ENCODE measurements at places on chromosomes 3 and 15. TPM values are rescaled to one million over a fixed set of nuclear protein-coding genes. Genes with fewer than 3 reads are reported as not detected.

The C2CD4A gene
- 0.63 TPM for total RNA-seq

DNA sequence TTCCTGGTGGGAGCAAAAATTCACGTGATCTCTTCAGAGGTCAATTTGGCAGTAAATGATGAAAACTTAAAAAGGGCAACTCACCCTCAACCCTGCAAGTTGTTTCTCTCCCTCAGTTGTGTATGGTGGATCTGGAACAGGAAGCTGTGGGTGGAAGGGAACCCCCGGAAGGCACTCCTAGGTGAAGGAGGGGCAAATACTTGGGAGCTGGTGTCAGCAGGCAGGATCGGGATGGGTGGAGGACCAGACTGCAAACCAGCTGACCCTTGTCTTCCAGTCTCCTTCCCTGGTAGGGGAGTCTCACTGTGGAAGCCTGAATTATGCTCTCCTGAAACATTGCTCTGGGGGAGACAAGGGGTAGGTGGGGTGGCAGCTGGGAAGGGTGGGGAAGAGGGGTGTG is 33.5 kb downstream of the PRR23E start:
- no peak for DNase-seq

DNA sequence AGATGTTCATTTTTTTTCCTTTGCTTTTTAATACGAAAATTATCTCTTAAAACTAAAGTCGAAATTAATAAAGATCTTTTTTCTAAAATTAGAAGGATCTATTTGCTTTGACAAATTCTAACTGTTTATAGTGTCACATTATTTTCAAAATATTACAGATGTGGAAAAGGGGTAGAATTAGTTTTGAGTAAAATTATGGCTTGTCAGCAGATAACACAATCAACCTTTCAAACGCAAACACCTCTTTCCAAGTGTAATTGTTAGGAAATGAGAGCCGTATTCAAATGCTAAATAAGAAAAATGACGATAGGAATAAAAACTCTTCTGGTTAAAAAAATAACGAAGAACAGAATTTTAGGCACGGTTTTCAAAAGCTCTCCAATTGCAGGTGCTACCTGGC is 704.7 kb downstream of the NLGN1 start:
- DNase-seq, result no peak

The SPESP1 gene
- not detected for total RNA-seq

The CD200R1L gene
- not detected for total RNA-seq

- DNase-seq, result peak; percentile 24
Observed at GRCh38 chr3:182212479-182213076, 500.9 kb downstream of the SOX2 start.

The OR4F6 gene
- total RNA-seq, result not detected

- no peak for DNase-seq
Observed at GRCh38 chr15:46595016-46595415, 960.2 kb downstream of the SQOR start.

DNA sequence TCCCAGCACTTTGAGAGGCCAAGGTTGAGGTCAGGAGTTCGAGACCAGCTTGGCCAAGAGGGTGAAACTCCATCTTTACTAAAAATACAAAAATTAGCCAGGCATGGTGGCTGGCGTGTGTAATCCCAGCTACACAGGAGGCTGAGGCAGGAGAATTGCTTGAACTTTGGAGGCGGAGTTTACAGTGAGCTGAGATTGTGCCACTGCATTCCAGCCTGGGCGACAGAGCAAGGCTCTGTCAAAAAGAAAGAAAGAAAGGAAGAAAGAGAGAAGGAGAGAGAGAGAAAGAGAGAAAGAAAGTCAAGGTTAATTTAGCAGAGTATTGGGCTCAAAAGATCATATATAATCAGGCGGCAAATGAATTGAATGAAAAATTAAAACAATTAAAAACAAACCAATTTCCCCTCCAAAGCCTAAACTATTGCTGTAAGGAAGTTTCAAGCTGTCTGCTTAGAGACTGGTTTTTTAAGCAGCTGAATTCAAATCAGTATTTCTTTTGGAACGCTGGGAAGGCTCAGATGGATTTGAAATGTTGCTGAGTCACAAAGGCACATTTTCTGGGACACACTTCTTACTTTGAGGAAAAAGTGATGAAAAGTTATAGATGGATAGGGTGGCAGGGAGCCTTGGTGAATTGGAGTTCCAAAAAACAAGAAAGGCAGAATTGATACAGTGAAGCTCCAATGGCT is 81.3 kb upstream of the BHLHE40 start:
- no peak for DNase-seq

Measured in NCI-H460 (cell line).